Activated CD8-positive, alpha-beta T cell treated with anti-CD3 and anti-CD28 coated beads, Interleukin-2, amount 10 ng/mL, durations not matched to agents 7 days and 5 days (primary cell): ENCODE measurements at places on chromosomes 12 and 14.
A peak's percentile ranks its signal among the peaks of the same experiment; 100 is the strongest.

GRCh38 chr14:23831596-23831995 lies 122.0 kb upstream of the DHRS4 start:
- peak; percentile 46 for DNase-seq

- DNase-seq: no peak
Measured at GRCh38 chr12:712172-712863, 40.1 kb upstream of the WNK1 start.

GRCh38 chr12:88969127-88969526 lies 383.2 kb downstream of the DUSP6 start:
- DNase-seq: no peak

DNA sequence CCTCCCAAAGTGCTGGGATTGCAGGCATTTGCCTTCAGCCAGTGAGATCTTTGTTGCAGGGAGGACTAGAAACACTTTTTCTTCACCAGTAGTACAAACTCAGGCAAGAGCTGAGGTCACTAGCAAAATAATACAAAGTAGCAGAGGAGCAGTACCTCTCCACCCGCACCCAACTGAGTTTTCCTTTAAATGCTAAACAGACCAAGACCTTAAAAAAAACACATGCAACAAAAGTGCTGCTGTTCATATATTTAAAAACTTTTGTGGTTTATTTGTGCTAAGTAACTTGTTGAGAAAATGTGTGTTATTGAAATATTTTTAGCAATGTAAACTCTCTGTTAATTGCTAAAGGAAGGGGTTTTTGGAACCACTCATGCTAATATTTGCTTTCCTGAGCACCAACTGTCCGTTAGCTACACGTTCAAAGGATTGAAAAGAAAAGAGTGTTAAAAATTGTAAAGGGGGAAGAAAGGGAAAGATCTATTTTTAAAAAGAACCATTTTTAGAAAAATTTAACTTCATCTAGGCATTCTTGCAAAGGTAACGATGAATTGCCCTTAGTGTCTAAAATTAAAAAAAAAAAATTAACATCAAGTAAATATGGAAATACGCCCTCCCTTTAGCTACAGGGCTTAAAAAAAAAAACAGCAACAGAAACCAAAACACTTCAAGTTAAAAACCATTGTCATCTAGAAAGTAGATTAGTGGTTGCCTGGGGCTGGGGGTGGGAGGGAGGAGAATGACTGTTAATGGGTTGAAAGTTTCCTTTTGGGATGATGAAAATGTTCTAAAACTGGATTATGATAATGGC lies 114.0 kb upstream of the KRAS start:
- peak; percentile 59 for DNase-seq

DNA sequence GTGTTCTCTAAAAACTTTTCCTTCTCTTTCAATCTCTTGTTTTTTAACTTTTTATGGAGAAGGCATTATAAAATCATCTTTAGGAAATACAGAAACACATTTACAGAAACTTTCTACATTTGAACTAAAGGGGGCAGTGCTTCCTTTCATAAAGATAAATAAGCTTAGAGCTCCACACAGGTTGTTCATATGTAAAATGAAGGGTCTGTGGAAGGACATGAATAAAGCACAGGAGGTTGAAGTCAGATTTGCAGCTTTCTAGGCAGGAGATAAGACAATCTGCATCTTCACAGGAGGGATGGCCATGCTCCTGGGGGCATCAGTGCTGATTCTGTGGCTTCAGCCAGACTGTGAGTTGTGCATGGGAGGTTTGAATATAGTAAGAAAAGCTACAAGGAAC lies 426.0 kb downstream of the DAD1 start:
- no peak for DNase-seq

DNA sequence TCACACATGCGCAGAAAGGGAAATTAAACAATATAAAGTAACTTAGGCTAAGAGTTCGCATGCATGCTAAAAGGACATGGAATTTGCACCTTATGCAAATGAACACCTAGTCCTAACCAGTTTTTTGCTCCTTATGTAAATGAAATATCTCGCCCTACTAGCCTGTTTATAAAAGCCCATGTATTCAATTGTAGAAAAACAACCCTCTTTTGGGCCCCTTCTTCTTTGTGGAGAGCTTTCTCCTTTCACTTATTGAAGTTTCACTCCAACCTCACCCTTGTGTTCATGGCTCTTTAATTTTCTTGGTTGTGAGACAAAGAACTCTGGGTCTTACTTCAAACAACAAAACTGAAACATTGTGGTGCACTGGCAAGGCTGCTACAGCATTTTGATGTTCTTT lies 333.4 kb upstream of the ATXN7L3B start:
- no peak for DNase-seq

DNA sequence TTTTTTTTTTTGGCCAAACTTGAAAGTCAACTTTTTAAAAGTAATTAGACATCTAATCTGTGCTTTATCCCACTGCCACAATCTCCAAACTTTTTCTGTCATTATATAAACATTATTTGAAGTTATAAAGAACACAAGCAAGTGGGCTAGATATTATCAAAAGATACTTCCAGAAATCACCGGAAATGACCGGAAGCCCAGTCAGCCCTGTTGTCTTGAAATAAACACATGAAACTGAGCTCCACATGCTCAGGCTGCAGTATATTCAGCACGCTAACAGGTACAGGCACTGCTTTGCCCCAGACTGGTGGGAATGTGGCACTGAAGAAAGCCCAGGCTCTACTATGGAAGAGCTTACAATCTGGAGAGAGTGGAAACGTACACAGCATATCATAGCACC lies 158.9 kb upstream of the PLEKHG7 start:
- DNase-seq: no peak

DNA sequence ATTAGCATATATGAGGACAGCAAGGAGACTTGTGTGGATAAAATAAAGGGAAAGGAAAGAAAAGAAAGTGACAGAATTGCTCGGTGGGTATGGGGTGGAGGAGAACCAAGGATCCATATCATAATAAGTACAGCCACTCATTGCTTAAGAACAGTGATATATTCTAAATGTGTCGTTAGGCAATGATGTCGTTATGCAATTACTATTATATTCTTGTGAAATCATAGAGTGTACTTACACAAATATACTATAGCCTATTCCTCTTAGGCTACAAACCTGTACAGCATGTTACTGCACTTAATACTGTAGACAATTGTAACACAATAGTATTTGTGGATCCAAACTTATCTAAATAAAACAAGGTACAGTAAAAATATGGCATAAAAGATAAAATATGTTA lies 271.1 kb downstream of the CCER1 start:
- DNase-seq: no peak

- DNase-seq: no peak
Measured at GRCh38 chr12:91804533-91804932, 341.1 kb downstream of the BTG1 start.

GRCh38 chr12:64497484-64497883 lies 45.6 kb downstream of the TBK1 start:
- no peak for DNase-seq

DNA sequence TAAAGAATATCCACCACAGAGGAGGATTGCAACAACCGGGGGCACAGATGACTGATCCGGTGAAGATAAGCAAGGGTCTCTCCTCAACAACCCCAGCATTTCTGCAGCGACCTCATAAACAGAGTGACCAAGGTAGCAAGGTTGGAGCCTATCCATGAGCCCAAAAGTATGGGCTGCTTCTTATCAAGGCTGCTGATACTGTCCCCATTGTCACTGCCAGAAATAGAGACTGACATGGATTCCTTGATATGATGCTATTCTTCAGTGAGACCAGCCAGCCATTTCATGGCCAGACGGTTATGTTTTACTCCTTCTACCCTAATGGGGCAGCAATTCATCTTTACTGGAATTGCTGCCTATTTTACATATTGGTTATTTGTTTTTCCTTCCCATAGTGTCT lies 61.9 kb upstream of the ARHGAP5 start:
- DNase-seq: no peak

DNA sequence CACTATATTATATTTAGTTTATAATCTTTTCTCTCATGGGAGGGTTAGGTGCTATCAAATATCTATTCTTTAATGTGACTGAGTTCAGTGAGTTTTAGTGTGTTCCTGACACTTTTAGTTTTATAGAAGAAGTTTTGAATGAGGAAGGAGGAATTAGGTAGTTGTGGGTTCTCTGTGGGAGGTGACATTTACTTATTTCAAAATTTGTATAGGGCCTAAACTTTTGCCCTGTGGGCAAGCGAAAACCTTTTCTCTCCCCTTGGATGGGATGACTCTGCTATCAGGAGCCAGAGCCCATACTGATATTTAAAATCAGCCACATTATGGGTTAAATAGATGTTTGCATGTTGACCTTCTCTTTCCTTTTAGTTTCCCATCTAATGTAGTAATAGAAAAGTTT lies 43.6 kb downstream of the SPATS2 start:
- DNase-seq: no peak

- DNase-seq: no peak
Measured at GRCh38 chr14:72685456-72685855, 208.4 kb downstream of the DPF3 start.

DNA sequence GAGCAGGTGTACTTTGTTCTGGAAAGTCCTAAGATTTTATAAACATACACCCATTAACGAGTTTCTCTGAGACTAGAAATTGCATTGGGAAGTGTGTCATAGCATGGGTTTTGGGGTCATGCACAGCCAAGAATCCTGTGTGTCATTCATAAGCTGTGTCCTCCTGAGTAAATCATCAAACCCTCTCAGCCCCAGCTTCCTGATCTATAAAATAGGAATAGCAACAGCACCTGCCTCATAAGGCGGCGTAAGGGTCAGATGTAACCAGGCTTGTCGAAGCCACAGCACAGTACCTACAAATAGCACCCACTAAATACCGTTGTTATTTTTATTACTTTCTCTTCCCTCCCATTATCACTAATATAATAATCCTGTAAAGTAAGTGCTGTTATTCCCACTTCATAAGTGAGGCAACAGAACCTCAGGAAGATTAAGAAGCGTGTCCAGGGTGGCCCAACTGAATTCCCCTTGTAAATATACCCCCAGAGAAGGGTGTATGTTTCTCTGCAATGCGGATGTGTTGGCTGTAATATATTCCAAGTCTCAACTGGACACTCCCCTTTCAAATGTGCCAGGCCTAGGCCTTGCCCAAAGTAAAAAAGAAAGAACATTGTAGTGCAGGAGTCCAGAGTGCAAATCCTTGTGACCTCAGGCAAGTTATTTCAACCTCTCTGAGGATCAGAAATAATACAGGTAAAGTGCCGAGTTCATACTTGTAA lies 188.3 kb upstream of the BCL2L14 start:
- no peak for DNase-seq

DNA sequence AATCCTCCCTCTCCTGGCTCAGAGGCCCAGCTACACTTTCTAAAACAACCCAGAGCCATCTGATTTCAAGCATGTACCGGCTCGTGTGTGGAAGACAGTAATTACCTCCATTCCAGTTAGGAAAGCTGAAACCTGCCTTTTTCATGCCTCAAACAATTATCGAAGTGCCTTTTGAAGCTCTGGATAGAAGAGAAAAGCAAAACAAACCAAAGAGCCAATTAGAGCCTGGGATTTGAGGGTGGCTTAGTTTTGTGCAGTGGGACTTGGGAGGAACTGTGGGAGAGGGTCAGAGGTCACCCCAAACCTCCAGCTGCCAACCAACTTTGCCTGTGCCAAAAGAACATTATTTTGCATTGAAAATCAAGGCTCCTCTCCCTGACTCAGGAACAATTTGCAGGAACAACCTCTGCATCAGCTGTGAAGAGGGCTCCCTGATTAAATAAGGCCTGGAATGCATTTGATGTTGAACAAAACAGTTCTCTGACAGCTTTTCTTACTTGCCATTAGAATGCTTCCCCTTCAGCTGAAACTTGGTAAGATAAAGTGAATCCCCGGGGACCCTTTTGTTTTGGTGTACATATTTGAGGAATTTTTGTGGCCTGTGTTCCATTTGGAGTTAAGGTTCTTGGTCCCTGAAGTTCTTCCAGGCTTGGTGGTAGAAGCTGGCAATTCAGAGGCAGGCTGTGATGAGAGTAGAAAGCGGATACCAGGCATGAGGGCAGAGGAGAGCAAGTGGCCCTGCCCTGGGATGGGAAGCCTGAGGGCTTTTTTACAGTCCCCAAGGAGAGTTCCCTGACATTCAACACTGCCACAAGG lies 270.1 kb downstream of the ZFP36L1 start:
- DNase-seq: no peak
